ENCODE measurements at places on chromosomes 1 and 21.
A peak's percentile ranks its signal among the peaks of the same experiment; 100 is the strongest.

DNA sequence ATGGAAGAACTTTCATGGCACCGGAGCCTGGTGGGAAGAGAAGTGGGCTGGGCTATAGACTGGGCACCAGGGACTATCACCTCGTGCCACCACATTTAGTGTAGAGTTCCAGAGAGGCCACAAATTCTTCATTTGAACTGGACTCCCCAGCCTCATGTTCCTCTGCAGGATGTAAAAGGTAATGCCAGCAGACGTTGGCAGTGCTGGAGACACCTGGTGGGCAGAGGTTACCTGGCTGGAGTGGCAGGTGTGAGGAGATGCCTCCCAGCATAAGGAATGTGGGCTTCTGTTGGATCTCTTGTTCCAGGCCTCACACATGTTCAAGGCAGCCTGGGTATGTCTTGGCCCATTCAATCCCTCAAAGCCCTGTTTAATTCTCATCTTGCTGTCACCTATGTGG lies 35.2 kb downstream of the TEX35 start:
- no peak for DNase-seq

DNA sequence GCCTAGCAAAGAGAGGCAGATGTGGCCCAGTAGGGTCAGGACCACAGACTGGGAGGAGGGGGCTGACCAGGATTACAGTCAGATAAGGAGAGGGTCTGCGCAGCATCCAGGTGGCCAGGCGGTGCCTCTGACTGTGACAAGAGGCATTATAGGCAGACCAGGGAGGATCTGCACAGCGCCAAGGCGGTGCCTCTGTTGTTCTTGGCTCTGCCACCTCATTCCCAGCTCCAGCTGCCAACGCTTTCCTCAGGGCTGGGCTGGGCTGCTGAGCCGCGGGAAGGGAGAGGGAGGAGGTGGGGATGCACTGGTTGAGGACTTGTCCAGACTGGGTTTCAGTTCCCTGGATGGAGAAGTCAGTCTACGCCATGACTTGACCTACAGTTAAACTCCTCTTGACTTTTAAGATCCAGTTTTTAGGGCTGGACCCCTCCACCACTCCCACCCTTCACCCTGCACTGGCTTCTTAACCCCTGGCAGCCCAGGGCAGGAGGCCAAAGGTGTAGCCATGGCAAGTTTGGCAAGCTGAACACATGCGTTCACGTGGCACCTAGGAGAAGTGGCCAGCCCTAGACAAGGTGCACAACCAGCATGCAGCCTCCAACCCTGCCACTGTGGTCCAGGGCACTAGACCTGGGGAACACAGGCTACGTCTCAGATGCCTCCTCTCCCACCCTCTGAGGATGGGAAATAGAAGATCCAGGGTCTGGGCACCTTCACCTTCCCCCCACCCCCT lies 4.5 kb upstream of the CRABP2 start:
- DNase-seq = no peak

DNA sequence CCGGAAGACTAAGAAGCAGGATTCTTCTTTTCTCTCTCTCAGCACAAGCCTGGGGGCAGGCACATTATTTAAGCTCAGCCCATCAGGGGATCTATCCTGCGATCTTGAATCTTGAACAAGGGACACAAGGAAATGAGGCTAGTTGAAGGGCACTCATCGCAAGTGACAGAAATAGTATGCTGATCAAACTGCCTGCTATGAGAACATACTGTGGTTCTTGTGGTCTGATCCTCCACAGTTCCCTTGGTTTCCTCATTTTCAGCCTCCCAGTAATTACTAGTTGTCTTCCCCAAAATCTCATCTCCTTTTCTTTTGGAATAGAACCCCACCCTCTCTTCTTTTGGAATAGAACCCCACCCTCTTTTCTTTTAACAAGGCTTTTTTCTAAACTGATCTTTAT lies 6.5 kb downstream of the ANKRD45 start:
- DNase-seq = no peak

- no peak for DNase-seq
Observed at GRCh38 chr1:94463765-94464330, 45.7 kb downstream of the ABCD3 start.

GRCh38 chr1:150626150-150626549 lies 3.3 kb downstream of the ENSA start:
- no peak for DNase-seq

- no peak for DNase-seq
Observed at GRCh38 chr1:43930168-43930948, 3.2 kb upstream of the ARTN start.

- no peak for DNase-seq
Observed at GRCh38 chr1:223308136-223308535, 55.8 kb downstream of the SUSD4 start.

DNA sequence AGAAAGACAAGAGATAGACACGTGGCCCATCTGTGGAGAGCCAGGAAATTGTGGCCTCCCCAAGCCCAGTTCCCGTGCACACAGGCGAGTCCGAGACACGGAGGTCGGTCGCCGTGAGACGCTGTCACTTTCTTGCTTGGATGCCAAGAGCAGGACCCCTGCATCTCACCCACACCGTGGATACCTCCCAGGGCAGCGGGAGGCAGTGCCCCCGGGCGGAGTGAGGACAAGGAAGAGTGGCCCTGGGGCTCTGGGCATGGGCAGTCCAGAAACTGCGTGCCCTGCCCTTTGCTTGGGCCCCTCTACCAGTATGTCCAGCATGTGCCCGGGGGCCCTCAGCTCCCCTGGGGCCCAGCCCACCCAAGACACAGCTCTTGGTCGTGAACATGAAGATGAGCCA lies 24.7 kb upstream of the ARHGEF16 start:
- DNase-seq = no peak

- peak; percentile 8 for DNase-seq
Observed at GRCh38 chr1:27726173-27727044, 648 bp downstream of the FAM76A start.

DNA sequence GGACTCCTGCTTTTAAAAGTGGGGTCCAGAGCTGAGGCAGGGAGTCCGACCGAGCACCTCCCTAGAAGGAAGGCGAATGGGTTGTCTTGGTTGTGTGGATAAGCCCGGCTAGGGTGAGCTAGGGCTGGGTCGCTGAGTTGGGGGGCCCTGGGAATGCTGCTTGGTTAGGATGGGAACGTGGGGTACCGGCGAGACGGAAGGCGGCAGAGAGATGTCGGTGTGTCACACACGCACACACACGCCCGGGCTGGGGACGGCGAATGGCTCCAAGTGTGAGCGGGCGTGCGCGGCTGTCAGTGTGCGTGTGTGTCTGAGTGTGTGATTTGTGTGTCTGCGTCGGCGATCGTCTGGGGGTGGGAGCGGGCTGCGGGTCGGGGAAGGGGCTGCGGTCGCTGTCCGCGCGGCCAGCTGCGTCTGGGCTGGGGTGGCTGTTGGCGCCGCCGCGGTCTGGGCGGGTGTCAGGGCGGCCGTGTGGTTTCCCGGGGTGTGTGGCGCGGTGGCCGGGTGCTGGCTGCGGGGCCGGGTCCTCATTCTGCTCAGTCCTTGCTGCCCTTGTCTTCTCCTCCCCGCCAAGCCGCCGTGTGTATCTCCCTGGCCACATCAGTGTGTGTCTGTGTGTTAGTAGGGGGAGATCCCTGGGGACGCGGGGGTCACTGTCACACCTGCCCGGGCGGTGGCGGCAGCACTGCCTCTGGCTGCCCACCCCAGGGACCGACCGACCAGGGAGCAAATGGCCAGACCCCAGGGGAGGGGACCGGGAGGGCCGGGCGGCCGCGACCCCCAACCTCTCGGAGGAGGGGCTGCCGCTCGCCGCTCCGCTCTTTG lies 1.1 kb downstream of the EFNA3 start:
- no peak for DNase-seq

DNA sequence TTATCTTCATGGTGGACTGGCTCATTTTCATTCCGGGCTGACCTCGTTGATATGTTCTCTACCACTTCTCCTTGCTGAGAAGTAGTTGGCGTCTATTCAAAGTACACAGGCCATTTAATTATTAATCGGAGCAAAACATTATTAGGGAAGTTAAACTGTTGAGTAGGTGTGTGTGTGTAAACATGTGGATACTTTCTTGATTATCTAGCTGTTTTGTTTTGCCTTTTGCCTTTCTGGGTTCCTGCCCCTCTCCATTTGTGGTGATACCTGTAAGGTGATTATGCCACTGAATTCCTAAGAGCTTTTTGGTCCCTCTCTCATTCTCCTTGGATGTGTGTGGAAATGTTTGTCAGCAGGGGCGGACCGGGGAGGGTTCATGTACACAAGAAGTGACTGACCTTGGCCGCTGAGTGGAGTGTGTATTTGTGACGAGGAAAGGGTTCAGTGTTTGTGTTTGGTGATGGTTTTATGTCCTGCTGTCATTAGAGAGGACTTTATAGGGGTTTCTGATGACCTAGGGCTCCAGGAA lies 56.6 kb upstream of the PPP2R5A start:
- DNase-seq = no peak

GRCh38 chr1:115337276-115337632 lies 795 bp downstream of the NGF start:
- no peak for DNase-seq

Data from stimulated activated CD8-positive, alpha-beta memory T cell treated with anti-CD3 and anti-CD28 coated beads, Interleukin-2, amount 100 ng/mL, for 1 hour (primary cell).